Stimulated activated CD8-positive, alpha-beta memory T cell treated with anti-CD3 and anti-CD28 coated beads, Interleukin-15, amount 100 ng/mL, for 24 hours (primary cell): ENCODE measurements at places on chromosomes 5 and 9.

DNA sequence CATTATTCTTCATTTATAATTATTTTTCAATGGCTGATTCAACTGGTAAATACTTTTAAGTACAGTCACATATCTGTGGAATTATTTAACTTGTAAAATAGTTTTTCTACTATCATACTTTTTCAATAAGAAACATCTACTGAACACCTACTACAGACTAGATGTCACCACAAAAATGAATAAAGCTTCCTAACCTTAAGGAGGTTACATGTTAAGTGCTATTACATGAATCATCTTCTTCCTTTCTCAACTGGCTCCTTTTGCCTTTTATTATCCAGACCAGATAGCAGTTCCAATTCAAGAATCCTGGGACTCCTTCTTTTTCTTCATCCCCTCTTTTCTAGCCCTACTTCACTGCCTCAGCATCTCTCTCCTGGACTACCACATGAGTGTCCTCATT, 4.7 kb downstream of the PGGT1B start:
- no peak for DNase-seq

GRCh38 chr5:78515670-78516069, 132.9 kb downstream of the LHFPL2 start:
- no peak for DNase-seq

DNA sequence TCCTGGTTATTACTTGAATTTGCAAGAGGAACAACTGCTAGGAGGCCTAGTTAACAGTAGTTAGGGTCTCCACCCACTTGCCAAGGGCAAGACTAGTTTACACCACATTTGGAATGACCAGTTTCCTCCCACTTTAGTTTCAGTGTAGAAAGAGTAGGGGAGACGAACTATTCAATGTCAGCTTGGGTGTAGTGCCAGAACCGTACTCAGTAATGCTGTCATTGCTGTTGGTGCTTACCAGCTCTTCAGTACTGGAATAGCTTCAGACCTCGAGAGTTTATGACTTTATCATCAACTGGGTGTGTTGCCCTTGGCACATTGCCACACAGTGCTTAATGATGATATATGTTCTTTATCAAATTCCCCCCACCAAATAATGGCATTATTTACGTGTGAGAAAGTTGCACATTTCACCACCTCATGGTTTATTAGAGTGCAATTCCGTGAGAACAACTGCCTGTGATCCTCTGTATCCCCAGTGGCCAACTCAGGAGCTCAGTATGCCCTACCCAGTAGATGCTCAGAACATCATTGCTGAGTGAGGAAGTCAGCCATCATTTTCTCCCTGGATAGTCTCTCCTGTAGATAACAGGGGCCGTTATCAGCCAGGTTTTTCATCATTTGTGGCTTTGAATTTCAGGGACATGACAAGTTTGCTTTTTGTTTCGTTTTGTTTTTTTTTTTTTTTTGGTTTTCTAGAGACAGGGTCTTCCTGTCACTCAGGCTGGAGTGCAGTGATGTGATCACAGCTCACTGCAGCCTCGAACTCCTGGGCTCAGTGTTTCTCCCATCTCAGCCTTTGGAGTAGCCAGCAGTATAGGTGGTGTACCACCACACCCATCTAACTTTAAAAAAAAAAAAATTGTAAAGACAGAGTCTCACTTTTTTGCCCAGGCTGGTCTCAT, 67.3 kb downstream of the DOCK8 start:
- DNase-seq: no peak

DNA sequence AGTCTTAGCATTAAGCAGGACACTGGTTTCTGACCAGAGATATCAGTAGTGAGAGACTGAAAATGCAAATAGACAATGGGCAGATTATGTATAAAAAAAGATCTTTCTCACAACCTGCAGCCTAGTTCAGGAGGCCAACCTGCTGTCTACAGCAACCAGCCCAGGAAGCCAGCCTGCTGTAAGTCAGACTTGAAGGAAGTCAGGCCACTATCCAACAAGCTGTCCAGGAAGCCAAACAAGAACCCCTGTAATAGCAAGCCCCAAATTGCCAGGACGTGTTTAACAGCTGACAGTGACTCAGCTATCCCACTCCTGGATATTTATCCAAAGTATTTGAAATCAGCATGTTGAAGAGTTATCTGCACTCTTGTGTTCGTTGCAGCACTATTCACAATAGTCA, 121.8 kb upstream of the SPIN1 start:
- no peak for DNase-seq

DNA sequence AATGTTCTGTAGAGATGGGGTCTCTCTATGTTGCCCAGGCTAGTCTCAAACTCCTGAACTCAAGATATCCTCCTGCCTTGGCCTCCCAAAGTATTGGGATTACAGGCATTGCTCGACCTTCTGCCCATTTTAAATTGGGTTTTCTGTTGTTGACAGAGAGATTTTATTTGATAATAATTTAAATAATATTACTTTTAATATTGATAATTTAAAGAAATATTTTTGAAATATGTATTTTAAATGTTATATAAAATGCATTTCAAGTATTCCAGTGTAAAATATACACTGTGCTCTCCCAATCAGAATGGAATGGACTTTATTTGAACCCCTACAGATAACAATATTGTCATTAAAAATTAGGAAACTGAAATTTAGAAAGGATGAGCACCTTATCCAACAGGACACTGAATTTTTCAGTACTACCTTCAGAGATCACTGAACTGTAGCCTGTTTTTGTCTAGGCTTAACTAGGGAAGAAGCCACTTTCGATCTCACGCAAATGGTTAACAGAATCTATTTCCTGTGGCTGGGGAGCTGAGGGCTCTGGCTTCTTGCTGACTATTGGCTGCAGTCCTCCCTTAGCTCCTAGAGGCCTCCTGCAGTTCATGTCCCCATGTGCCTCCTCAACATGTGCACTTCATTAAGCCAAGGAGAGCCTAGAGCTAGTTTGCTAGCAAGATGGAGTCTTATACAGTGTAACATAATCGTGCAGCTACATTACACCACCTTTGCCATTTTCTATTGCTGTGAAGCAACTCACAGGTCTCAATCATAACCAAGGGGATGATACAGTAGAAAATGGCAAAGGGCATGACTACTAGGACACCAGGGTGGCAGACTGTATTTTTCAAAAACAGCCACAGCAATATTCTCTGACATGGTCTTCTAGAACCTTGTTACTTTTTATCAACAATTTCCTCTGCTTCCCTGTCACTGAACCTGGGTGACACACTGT, 150.0 kb downstream of the CDC42SE2 start:
- no peak for DNase-seq

GRCh38 chr5:93299681-93300308, 281.2 kb downstream of the NR2F1-AS1 start:
- no peak for DNase-seq

DNA sequence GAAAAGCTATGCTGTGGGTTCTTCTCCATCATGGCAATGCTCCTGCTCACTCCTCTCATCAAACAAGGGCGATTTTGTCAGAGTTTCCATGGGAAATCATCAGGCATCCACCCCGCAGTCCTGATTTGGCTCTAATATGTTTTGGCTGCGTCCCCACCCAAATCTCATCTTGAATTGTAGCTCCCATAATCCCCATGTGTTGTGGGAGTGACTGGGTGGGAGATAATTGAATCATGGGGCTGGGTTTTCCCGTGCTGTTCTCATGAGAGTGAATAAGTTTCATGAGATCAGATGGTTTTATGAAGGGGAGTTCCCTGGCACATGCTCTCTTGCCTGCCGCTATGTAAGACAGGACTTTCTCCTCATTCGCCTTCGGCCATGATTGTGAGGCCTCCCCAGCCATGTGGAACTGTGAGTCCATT, 163.8 kb downstream of the GADD45G start:
- no peak for DNase-seq

GRCh38 chr5:138029944-138030343, 2.9 kb downstream of the FAM13B start:
- DNase-seq: no peak

GRCh38 chr5:176812269-176813259, 2.2 kb downstream of the UNC5A start:
- no peak for DNase-seq

DNA sequence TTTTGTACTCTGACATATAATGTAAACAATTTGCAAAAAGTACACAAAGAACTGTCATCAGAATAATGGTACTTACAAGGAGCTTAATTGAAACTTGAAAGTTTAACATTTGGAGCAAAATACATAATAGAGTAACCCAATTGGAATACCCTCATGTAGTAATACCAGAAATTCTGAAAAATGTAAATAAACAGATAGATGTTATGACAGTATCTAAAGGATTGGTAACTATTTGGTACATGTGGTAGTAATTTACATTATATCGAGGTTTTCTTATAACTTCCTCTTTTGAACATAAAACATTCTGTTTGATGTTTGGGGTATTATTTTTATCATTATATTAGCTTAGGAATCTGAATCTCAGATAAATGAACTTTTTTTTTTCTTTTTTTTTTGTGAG, 211.7 kb upstream of the ELL2 start:
- DNase-seq: no peak
